ENCODE measurements at places on chromosomes 12 and 14.

- no peak for DNase-seq
Observed at GRCh38 chr12:102643879-102644575, 163.7 kb upstream of the IGF1 start.

DNA sequence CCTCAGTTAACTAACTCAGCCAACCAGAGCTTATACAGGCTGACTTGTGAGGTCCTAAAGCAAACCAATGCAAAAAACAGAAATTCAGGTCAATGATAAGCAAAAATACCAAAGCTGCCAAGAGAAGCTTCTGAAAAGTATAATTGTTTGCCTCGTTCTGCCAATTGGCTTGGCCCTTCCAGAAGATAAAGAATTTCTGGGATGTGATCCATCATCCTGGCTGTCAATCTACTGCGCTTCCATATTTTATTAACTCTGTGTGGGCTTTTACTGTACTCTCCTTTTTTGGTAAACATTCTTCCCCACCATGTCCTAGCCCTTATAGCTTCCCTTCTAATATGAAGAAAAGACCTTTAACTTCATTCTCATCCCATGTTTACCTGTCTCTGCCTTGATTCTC is 387.9 kb downstream of the TMEM117 start:
- DNase-seq: no peak

DNA sequence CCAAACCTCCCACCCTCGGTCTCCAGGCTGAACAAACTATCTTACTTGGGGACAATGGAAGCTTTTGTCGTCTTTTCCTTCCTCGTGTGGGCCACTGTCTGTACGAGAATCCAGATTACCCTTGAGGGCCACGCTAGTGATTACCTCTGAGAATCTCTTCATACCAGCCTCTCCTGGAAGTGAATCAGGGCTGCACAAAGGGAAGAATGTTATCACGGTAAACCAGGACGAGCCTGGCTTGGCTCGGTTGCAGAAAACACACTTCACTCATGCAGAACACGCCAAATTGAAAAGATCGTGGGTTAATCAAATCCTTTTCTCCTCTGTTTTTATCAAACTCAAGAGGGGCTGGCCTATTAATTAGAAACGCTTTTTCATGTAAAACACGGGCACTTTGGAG is 51.6 kb upstream of the MYL2 start:
- DNase-seq: no peak

- no peak for DNase-seq
Observed at GRCh38 chr12:43162138-43162537, 389.9 kb downstream of the ADAMTS20 start.

- no peak for DNase-seq
Observed at GRCh38 chr14:91898372-91898771, 31.0 kb upstream of the TC2N start.

DNA sequence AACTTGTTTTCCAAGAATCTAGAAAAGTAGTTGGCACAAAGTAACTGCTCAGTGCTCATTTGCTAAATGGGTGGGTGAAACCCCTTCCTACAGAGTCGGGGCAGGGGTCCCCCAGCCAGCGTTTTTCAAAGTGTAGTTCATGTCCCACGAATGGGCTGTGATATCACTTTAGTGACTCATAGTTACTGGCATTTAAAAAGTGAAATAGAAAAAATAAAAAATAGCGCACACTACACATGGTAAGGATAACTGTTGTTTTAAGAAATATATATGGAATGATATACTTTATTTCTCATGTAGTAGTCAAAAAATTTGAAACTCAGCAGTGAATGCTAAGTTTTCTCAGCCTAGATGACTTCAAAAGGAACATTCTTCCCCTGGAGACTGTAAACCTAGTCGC is 250.4 kb downstream of the CHST11 start:
- DNase-seq: no peak

- DNase-seq: peak; percentile 48
Observed at GRCh38 chr14:22200977-22201605, 387.9 kb downstream of the DAD1 start.

DNA sequence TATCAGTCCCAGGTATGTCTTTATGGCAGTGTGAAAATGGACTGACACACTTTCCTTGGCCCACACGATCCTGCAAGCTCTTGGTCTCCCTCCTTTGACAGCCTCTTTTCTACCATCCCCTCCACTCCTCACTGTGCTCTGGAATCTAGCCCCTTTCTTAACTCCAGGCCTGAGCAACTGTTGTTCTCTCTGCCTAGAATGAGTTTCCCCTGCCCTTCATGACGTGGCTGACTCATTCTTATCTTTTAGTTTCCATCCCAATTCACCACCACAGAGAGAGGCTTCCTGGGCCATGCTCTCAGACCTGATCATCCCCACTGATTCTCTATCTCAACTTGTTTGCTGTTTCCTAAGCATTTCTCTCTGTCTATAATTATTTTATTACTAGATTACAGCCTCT is 157.4 kb upstream of the HMGA2 start:
- no peak for DNase-seq

DNA sequence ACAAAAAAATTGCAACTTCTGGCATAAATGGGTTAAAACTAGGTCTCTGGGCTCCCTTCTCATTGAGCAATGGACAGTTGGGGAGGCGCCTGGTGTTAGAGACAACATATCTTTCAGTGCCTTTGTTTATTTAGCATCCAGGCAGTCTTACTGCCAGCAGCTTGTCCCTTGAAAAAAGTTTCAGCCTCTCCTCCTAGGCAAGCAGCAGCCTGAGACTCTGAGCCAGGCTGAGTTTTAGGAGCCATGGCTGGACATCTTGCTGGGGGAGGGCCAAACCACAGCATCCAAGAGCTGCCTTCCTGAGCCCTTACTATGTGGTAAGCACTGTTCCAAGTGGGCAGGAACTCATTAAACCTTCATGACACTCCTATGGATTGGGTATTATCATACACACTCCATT is 10.1 kb upstream of the JDP2 start:
- no peak for DNase-seq

DNA sequence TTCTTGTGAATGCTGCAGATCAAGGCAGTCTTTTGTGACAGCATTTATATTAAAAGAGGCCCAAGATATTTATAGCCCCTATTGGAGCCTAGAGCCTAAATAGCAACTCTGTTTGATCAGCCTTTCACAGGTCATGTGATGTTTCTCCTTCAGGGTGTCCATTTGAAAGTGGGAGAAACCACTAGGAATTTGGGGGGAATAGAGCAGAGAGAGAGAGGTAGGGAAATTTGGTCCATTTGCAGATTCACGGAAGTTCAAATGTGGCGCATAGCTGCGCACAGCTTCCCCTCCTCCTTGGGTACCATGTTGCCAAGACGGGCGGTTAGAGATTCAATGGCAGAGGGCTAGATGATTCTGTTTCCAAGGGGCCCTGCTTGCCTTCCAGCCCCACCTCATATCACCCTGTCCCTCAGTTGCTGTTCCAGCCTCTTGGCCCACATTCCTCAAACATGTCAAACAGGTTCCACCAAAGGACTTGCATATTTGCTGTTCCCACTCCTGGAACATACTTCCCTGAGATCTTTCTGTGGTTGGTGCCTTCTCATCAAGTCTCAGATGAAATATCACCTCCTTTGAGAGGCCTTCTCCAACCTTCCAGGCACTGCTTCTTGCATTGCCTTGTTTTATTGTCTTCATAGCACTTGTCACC is 220.8 kb downstream of the CHST11 start:
- no peak for DNase-seq

DNA sequence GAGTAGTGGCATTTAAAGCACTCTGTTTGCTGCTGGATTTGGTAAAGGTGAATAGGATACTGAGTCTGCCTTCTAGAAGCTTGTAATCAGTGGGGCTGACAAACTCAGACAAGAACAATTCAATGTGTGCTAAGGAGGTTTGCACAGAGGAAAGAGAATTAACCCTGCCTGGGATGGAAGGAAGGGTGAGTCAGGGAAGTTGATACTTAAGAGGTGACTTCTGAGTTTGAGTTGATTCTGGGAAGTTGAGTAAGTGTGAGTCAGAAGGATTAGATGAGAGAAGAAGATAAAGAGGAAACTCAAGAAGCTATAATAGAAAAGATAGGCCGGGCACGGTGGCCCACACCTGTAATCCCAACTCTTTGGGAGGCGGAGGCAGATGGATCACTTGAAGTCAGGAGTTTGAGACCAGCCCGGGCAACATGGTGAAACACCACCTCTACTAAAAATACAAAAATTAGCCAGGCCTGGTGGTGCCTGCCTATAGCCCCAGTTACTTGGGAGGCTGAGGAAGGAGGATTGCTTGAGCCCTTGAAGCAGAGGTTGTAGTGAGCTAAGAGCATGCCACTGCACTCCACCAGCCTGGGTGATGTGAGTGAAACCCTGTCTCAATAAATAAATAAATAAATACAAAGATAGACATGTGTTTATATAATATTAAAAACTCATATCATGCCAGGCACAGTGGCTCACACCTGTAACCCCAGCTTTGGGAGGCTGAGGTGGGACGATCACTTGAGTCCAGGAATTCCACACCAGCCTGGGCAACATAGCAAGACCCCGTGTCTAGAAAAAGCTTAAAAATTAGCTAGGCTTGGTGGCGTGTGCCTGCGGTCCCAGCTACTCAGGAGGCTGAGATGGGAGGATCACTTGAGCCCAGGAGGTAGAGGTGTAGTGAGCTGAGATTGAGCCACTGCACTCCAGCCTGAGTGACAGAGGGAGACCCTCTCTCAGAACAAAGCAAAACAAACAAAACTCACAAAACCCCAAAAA is 126.8 kb upstream of the CPM start:
- DNase-seq: peak; percentile 68

DNA sequence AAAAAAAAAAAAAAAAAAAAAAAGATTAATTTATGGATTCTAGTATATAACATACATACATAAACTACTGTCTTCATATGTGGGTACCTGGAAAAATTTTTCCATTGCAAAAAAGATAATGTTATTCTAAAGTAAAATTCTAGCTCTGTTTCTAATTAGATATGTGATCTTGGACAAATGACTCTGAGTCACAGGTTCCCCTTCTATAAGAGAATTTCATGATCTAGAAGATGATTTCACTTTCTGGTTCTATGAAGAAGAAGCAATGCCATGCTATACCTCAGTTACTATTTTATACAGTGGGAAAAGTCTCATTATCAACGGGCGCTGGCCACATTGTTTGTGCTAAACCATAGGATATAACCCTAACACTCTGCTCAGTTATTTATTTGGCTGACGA is 351.3 kb downstream of the ZFP36L1 start:
- DNase-seq: no peak

DNA sequence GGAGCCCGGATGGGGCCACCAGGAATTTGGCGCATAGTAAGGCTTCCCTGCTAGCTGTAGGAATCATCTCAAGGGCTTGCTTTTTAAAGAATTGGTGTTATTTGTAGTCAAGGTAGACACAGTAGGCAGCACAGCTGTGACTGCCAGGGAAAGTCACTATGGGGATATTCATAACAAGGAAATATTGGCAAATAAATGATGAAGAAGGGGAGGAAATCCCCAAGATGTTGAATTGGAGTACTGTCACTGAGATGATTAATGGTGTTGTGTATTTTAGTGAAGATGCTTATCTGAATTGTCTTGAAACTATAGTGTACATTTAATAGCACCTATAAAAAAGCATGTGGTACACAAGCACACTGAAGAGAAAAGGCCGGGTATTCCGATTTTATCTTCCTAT is 118.9 kb downstream of the NPAS3 start:
- DNase-seq: no peak

- DNase-seq: peak; percentile 63
Observed at GRCh38 chr14:70808416-70809224, 693 bp downstream of the MAP3K9 start.

DNA sequence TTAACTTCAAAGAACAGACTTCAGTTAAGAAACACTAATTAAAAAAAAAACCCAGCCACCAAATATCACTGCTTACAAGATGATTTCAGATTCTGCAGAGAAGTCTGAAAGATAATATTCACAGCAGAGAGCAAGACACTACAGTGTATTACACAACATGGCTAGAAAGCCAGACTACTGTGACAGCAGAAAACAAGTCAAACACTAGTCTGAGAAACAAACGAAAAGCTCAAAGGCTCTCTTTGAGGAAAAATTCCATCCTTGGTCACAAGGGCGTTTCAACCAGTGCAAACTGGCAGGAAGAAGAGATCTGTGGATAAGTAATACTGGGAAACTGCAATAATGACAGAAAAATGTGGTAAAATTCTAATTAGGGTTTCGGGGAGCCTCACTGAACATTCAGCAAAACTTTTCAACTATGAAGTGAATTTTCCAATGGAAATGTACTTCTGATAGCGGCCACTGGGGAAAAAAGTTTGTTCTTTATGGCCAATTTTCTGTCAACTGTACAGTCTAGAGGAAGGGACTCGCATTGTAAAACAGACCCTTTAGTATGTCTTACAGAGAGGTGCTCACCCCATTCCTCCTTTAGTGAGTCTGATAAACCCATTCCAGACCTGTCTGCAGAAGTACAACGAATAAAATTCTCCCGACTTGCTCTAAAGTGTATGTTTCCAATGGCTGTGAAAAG is 50.4 kb downstream of the ACADS start:
- no peak for DNase-seq

DNA sequence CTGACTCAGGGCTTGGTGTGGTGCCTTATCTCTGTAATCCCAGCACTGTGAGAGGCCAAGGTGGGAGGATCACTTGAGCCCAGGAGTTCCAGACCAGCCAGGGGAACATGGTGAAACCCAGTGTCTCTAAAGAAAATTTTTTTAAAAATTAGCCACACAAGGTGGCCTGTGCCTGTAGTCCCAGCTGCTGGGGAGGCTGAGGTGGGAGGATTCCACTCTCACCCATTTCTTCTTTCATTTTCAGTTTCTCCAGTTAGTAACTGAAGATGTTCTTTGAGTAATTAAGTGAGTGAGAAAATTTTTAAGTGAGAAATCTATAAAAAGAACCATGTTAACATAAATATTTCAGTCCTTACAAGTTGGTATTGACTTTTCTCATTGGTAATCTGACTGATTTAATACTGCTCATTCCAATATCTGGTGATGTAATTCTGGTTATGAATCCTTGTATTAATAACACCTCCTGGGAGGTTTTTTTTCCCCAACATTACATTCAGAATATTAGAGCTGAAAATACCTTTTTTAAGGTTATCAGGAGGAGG is 6.1 kb downstream of the METTL3 start:
- no peak for DNase-seq

GRCh38 chr12:111769599-111769998 is 2.9 kb downstream of the ALDH2 start:
- no peak for DNase-seq

GRCh38 chr14:103534576-103535061 is 5.6 kb downstream of the TRMT61A start:
- no peak for DNase-seq

- no peak for DNase-seq
Observed at GRCh38 chr12:64273527-64274403, 51.7 kb upstream of the KICS2 start.

DNA sequence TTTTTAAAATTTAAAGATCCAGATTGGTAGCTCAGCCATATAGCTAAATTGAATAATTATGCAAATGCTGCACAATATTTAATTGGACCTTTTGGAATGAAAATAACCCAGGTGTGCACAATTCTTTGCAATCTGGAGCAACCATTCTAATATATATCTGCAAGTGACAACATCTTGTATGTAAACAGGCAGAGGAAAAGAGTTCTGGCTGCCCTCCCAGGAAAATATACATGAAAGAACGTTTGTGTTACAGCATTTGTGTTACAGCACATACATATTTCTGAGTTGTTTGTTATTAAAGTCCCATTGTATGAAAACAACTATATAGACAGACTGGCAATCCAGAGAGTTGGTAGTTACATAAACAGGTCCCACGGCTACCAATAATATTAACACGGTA is 377.5 kb downstream of the DIO2 start:
- no peak for DNase-seq

Measured in RWPE1 (cell line).